ENCODE measurements at places on chromosomes 13 and 19.

DNA sequence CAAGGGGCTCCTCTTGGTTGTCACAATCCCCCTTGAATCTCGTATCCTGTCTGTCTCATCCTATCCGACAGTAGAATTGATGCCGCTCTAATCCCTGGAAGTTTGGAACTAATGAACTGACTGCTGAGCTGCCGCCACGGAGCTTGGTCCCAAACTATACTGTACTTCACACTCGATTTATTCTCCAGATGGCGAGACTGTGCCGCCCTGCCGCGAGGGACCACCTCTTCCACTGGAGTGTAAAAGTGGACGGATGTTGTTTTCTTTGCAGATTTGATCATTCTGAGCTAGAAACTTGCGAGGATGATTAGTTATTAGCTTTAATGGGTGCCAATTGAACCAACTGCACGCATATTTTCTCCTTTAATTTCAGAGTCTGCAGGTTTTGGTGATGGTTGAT is 117.2 kb downstream of the ZIC5 start:
- no peak for DNase-seq

DNA sequence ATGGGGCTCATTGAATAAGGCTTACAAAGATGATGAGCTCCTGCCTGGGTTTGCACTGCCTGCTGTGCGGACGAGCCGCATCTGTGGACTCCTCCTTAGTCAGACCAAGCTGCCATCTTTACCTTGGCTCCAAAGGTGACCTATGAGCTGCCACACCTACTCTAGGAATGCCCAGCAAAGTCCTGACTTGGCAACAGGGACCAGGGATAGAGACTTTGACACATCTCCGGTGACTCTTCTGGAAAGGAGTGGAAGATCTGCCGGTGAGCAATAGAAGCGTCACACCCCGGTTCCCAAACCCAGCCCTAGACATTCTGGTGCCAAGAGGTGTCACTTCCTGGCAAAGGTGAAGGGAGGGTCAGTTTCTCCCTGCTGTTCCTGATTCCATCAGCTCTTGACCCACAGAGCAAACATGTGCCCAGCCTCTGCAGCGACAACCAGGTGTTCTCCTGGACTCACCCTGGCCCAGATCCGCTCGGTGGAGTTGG is 50.2 kb upstream of the GTF3A start:
- DNase-seq: no peak

GRCh38 chr13:79404985-79405384 is 1.1 kb downstream of the RBM26 start:
- DNase-seq: no peak

DNA sequence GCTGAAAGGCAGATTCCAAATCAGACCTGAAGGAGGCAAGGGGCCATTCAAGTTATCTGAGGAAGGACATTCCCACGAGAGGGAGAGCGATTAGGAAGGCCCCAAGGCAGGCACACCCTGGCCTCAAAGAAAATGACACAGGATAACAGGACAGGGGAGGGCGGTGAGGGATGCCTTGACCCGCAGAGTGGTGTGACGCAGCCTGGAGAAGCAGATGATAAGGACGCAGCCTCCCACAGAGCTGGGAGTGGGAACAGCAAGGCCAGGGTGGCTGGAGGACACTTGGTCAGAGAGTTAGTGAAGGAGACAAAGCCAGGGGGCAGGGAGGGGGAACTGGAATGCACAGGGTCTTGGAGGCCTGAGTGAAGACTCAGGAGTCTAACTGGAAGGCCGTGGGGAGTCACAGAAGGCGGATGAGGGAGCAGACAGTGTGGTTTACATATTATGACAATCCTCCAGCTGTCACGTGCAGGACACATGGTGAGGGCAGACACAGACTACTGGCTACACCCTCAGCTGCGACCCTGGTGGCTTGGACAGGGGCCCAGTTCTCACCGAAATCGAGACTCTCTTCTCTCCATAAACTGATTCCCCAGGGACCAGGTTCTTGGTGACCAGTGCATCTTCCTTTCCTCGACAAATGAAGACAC is 5.8 kb upstream of the DYRK1B start:
- no peak for DNase-seq

GRCh38 chr13:110103026-110103425 is 203.9 kb downstream of the COL4A1 start:
- DNase-seq: no peak

DNA sequence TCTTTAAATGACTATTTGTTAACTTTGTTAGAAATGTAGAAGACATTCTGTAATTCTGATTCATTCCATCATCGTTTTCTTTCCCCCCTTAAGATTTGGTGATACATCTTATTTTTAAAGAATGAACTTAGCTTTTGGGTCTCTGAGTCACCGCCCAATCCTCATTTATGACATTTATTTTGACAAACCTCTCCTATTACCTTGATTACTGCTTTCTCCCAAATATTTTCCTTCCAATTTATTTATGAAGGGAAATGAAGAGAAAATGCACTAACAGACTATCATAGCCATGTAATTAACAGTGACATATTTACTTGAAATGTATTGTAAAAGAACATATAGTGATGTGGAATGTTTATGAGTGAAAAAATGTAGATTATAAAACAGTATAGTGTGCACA is 241.6 kb downstream of the DCLK1 start:
- DNase-seq: no peak

DNA sequence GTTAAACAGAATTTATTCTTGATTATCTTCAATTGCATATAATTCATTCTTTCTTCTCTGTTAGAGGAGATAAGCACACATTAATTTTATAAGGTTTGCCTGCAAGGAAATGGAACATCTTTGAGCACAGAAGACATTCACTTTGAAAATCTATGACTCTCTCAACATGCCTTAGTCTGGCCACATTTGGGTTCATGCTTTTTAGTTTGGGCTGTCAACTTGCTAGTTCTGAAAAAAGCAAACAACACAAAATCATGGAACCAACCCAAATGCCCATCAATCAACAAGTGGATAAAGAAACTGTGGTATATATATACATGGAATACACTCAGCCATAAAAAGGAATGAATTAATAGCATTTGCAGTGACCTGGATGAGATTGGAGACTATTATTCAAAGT is 71.5 kb downstream of the CYSLTR2 start:
- no peak for DNase-seq

- DNase-seq: no peak
Measured at GRCh38 chr13:39900106-39900750, 244.8 kb downstream of the COG6 start.

DNA sequence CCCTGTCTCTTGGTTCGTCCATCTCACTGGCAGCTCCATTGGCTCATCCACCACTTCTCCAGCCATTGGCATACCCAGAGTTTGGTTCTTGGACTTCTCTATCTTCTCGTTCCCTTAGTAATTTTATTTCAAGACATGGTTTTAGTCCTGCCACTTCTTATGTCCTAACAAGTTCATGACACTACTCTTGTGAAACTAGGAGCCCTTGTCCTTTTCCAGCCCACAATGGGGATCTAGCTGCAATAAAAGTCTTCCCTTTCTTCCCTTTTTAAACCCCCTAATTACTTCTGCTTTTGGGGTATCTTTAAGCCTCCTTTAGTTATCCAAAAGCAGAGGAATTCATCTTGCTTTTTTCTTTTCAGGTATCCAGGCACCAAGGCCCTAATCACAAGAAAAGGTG is 2.9 kb upstream of the RCBTB2 start:
- no peak for DNase-seq
